ENCODE measurements at places on chromosomes 16 and 17.

GRCh38 chr16:76681296-76681695 lies 404.1 kb downstream of the CNTNAP4 start:
- no peak for DNase-seq

DNA sequence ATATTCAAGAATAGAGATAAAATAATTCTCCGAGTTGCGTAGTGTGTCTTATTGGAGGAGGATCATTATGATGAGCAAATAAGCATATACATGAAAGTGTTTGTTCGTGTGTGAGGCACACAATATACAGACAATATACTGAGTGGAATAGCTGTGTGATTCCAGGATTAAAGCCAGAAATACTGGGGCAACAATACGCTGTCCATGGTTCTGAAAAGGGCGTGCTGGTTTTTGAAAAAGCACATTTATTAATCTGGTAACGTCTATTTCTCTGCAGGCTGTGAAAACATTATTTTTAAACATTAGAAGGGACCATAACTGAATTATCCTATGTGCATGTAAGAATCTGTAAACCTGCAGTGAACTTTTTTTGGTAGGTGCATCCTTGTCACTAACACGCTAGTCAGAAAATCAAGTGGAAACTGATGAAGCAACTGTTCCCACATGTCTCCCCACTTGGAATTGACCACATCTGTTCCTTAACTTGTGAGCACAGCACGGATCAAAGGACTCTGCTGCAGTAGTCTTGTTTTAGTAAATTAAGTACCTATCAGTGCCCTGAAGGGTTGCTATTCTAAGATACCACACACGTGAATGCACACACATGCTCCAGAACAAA lies 346.0 kb downstream of the GRIN2A start:
- DNase-seq = no peak

DNA sequence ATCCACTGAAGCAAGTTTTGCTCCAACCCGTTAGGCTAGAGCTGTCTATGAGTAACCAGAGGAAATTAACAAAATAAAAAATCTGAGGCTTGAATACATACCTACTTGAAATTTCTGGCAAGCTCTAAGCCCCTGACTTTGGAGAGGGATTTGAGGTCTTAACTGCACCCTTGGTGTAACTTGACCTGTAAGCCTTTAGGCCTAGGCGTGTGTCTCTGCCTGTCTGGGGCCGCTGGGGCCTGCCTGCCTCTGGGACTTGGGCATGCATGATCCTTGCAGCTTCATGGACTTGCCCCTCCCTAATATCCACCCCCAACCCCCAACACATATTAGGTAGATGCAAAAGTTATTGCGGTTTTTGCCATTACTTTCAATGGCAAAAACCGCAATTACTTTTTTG lies 3.7 kb upstream of the CDC42EP4 start:
- no peak for DNase-seq

DNA sequence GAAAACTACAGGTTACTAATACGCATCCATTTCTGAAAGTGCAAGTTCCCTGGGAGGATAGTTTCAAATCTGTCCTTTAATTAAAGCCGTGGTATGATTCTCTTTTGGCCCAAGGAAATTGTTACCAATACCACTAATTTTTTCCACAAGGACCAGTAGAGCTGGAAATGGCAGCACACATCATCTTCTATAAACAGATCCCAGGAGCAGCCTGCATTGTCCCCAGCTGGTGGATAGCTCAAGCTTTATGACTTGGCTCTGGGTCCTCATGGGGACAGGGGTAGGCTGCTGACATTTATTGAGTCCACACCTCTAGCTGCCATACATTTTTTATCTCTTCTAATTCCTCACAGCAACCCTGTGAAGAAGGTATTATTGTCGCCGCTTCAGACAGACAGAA lies 35.8 kb upstream of the BHLHA9 start:
- DNase-seq = no peak

DNA sequence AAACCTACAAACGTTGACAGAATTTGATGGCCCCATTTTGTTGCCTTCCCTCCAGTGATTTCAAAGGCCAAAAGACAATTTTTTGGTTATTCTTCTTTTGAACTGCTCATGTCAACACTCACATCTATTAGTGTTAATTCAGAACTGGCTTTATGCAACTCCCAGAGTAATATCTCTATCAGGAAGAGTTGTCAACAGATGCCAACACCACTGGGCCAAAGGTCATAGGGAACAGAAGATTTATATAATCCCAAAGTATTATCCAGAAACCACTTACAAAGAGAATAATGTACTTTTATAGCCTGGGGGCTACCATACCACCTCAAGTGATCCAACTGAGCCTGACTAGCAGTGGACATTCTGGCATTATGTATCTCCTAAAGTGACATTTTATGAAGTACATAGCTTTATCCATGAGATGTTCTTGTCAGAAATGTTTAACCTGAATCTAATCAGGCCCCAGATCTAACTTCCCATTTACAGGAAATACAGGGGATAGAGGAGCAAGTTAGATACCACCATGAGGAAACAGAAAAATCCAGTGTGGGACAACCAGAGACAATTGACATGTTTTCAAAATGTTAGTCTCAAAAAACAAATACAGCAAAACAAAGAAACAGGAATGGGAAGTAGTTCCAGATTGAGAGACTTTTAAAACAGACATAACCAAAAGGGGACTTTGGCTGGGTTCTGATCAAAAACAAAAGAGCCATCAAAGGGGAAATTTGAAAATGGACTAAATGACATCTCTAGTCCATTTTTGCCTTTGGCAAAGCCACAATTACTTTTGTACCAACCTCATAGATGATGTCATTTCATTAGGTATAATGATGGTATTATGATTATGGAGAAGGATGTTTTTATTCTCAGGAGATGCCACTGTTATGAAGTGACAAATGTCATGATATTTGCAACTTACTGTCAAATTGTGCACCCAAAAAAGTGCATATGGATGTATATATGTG lies 18.5 kb downstream of the FAM117A start:
- DNase-seq = no peak

- DNase-seq = no peak
Observed at GRCh38 chr17:4594931-4595684, 10.8 kb downstream of the SMTNL2 start.

DNA sequence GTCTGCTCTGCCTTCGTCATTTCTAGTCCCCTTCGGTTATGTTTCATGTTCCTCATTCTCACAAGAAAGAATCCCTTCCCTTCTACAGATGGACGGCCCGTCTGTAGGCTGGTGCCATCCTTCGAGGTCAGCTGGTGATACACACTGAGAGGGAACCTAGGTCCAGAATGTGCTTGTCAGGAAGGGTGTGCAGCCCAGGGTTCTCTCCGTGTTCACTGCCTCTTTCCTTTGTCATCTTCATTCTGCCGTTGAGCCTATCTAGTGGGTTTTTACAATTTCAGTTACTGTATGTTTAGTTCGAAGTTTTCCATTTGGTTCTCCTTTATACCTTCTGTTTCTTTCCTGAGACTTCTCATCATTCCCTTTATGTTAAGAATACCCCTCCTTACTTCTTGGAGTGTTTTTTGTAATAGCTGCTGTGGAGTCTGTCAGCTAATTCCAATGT lies 18.9 kb downstream of the KIAA0513 start:
- DNase-seq = no peak

- peak; percentile 16 for DNase-seq
Observed at GRCh38 chr17:63573634-63574033, 23.4 kb downstream of the DCAF7 start.

DNA sequence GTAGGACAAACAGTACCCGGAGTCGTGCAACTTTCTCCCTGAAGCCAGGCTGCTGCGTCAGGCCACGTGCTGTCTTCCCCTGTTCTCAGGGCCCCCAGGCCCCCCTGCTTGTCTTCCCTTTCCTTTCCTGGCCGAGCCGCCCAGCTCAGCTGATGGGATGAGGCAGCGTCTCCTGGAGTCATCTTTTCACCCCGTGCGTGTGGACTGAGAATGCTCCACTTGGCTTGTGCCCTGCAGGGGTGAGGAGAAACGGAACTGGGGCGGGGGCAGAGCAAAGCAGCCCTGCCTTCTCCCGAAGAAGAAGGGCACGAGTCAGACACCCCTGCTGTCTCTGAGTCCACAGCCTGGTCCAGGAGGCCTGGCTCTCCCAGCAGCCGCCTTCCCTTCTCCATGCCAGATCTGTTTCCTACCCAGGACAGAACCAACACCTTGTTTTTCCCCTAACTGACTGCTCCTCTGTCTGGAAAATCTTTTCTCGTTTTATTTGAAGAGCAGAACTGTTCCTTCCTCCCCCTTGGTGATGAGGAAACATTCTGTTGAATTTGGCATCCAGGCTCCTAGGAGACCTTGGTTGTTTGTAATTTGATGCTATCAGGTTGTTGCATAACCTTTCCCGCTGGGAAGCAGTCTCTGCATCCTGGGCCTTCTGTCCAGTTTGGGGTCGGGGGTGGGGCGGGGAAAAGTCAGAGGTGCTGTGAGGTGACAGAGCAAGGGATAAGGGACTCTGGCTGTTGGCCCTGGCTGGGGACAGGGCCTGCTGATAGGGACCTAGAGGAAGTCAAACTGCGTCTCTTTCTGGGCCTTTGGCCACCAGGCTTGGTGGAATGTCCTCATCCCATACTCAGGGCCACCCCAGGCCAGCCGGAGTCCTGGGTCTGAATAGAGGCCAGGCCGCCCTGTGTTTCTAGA lies 78.8 kb downstream of the WIPI1 start:
- peak; percentile 60 for DNase-seq

- no peak for DNase-seq
Observed at GRCh38 chr16:8885674-8886592, 3.8 kb downstream of the LITAFD start.

DNA sequence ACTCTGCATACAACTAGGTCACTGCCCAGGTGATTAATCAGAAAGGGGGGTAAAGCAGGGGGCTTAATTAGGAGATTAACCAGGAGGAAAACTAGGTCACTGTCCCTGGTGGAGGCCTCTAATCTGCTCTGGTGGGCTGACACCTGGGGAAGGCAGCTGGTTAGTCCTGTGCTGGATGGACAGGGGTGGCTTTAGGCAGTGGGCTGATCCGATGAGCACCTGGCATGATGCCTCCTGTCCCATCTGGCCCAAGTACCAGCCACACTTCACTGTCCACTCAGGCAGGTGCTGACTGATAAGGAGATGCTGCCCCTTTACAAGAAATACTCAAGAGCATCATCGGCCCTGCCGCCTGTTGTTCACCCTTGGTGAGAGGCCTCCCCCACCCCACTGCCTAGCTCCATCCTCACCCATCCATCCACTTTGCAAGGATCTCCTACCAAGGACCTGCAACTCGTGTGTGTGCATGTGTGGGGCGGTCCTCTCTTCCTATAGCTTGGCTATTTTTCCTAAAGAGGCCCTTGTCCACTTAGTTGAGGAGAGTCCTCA lies 13.8 kb upstream of the RCVRN start:
- DNase-seq = no peak

All from NCI-H2081 (cell line).